ENCODE measurements at places on chromosomes 1 and 21.

- no peak for DNase-seq
Measured at GRCh38 chr1:13667691-13668090, 32.3 kb upstream of the PRDM2 start.

DNA sequence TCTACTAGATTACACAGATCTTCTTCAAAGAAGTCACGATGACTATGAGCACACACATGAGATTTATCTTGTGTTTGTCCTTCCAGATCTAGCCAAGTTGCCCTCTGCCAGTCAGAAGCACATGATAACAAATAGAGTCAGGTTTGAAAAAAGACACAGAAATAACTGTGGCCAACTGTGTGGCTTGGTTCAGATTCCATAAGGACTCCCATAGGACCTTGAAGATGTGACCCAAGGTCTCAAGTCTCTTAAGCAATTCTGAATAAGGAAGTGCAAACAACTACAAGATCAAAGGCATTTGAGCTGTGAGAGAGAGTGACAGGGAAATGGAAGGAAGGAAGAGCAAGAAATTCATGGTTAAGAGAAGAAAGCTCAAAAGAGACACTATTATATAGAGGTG, 194.0 kb downstream of the PLPP3 start:
- no peak for DNase-seq

GRCh38 chr1:19735440-19736127, 64.1 kb downstream of the TMCO4 start:
- no peak for DNase-seq

GRCh38 chr1:91501523-91501851, 836 bp downstream of the CDC7 start:
- peak; percentile 90 for DNase-seq

DNA sequence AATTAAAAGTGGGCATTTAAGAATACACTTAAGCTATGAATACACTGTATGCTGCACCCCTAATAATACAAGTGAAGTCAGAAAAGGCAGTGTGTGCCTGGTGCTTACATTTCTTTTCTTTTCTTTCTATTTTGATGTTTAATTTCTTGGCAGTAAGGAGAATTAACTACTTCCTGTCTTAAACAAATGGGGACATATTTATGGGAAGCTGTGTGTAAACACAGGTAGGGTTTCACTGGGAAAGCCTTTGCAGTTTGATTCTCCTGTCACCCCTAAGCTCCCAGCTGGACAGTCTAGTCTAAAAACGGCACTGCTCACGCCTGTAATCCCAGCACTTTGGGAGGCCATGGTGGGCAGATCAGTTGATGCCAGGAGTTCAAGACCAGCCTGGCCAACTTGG, 146.0 kb downstream of the MIS18A start:
- no peak for DNase-seq
